ENCODE measurements at places on chromosomes 5 and 9. TPM values are rescaled to one million over a fixed set of nuclear protein-coding genes. Genes with fewer than 3 reads are reported as not detected.

GRCh38 chr9:129338724-129339430, 160.8 kb upstream of the IER5L start:
- DNase-seq = no peak

Gene ANGPTL2
- total RNA-seq = 5.5 TPM

GRCh38 chr5:66828046-66828547, 231.9 kb downstream of the MAST4 start:
- no peak for DNase-seq

DNA sequence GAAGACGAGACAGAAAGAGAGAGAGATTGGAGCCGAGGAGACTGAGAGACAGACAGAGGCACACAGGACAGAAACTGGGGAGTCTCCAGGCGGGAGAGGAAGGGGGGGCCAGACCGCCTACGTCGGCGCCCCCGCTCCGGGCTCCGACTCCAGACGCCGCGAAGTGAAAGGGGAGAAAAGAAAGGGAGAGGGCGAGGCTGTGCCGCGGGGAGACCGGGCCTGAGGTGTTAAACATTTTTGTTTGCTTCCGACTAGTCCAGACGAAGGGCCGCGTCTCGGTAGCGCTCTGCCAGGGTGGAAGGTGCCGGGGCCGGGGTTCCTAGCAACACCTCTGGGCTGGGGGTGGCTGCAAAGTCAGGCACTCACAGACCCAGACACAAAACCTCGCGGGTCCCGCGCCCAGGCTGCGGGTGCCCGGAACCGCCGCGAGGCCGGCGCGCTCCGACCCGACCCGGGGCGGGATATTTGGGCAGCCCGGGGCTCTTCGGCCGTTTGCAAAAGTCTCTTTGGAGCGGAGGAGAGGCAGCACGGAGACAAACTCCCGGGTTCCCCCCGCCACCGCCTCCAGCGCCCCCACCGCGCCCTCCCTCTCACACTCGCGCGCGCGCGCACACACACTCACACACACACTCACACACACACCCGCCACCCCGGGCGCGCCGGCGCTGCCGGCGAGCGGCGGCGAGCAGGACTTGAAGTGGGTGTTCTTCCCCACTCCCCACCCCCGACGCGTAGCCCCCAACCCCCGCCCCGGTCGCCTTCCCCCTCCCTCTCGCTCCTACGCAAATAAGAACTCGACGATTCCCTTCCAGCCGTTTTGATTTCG, 626 bp upstream of the FST start:
- no peak for DNase-seq

Gene QSOX2
- total RNA-seq = 13.0 TPM

DNA sequence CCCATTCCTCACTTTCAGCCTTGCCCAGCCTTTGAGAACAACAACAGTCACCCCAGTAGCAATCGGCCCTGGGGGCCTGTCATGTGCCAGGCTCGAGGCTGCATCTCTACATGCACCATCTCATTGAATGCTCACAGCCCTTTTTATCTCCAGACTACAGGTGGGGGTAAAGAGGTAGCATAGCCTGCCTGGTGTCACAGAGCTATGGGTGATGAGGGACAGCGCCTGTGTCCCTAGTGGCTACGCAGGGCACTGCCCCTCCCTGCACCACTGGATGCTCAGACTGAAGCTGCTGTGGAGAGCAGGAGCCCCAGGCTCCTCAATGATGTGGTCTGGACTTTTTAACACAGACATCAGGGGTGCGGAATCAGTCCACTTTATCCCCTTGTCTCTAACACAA, 2.8 kb downstream of the CAMK2A start:
- no peak for DNase-seq

DNA sequence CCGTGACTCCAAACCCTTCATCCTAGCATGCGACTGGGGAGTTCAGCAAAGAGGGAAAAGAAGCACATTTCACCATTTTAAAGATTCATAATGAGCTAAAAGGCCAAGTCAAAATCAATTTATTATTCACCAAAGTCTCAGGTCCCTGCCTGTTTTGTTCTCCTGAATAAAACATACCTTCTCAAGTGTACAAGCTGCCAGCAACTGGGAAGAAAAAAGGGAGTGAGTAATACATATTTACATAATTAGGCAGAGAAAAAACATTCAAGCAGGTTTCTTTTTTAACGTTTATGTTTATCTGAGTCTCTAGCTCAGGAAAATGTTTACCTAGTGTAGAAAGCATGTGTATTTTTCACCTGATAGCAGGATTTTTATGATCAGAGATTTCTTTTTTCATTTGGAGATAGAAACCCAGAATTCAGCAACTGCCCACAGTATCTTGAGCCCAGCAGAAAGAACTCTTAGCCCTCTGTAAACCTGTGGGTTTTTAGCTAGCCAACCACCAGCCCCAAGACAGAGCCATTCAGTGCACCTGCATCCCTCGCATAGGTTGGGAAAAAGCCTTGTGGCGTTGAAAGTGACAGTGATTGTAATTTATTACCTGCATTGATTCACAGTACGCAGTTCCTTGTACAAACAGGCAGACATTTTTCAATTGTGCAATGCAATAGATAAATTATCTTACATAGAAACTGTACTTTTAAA, 117.9 kb upstream of the GRIA1 start:
- no peak for DNase-seq

- no peak for DNase-seq
Observed at GRCh38 chr5:142520885-142521284, 165.0 kb downstream of the FGF1 start.

Gene CCNJL
- 2.3 TPM for total RNA-seq

Gene ANKDD1B
- total RNA-seq = 0.74 TPM

GRCh38 chr9:86830356-86830755, 117.0 kb downstream of the GAS1 start:
- no peak for DNase-seq

DNA sequence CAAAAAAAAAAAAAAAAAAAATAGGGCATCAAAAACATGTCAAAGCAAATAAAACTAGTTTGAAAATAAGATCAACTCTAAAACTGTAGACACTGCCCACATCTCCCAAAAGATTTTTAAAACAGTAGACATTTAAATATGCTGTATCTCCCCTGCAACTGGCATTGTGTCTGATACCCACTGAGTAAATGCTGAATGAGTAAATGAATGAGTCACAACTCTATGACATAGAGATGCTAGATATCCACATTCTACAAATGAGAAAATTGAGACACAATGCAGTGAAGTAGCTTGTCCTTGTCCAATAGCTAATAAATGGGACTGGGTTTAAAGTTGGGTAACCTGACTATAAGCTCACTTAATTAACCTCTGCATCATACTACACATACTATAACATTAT, 14.1 kb upstream of the MAP1B start:
- no peak for DNase-seq

DNA sequence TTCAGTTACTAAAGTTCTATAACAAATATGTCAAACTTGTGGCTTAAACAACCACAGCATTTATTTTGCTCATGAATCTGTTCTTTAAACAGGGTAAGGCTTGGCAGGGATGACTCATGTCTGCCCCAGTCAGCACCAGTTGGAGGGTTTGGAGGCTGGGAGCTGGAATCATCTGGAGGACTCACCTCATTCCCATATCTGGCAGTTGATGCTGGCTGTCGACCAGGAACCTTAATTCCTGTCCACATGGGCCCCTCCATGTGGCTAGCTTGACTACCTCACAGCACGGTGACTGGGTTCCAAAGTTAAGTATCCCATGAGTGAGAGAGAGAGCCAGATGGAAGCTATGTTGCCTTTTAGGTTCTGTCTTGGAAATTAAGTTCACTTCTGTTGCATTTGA, 13.8 kb upstream of the CCL28 start:
- no peak for DNase-seq

DNA sequence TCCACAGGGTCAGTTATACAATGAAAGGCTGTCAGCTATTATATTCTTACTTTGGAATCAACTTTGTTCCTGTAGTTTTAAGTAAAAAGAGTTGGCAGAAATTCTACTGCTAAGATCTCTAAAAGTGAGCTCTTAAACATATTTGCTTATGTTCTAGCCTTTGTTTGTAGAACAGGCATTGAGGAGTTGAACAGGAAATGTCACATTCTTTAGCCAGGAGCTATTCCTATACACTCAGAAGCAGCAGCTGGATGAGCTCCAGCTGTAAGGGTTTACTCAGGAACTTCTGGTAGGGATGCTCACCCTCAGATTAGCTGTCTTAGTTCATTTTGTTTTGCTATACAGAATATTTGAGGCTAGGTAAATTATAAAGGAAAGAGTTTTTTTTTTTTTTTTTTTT, 22.4 kb upstream of the SPINK14 start:
- DNase-seq = no peak

DNA sequence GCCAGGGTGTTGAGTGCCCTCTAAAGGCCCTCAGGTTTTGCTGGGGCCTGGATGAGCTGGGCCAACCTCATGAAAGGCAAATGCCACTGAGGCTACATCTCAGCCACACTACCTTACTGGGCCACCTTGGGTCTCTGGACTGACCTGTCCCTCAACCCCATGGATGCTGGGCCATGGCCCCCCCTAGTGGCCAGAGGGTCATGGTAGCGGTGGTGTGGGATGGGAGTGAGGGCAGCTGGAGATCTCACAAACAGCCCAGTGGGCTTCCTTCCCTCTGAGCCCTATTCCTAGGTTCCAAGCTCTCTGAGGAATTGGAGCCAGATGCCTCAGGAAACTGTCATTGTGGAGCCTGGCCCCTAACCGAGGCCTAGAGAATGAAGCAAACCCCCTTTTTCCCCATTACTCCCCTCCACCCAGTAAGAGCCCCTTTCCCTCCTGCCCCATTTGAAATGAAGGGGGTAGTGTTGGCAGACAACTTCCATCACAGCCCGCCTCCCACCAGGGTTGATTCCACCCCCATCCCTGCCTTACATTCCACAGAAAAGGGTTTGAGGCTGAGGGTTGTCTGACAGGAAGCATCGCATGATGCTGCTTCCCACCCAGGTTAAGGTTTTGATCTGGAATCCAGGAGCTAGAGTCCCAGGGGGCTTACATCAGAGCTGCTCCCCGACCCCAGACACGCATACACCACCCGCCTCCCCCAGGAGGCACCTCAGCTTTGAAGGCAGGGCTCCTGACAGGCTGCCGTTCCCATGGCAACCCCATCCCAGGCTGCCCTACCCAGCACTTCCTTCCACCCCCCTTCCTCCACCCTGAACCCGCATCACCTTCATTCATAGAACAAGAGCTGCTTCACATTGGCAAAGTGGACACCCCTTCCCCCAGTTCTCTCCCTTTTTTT, 63.9 kb downstream of the PCDH1 start:
- peak; percentile 71 for DNase-seq

DNA sequence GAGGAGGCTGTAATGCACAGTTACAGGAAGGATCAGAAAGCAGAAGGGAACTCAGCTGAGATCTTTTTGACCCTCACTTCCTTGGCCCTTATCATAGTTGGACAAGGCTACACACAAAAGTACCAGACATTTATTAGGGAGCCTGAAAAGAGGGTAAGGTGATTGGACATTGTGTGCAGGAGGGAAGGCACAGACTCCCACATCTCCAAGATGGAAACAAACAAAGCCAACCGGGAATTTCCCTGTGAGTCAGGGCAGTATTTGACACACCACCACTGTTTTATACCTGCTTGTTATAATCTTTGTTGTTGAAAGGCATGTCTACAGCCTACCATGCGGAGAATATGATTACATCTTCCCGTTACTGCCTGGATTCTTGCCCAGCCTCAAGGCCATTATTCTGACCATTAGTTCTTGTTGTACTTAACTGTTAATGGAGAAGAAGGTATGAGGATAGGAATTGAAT, 3.0 kb upstream of the CCNG1 start:
- no peak for DNase-seq

DNA sequence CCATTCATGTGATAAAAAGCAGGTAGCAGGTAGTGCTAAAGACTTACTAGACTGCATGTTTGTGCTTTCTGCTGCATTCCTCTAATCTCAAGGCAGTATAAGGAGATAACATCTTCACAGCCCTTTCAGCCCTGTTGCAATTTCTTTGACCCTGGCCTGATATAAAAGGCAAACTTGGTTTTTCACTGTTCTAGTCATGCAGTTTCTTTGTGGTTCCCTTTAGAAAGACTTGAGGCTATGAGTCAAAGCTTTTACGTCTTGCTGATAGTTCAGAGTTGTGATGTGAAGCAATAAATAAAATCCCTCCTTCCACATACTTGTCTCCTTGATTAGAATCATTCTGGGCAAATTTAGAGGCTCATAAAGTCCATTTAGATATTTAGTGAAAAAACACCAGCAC, 88.6 kb upstream of the CDKN2B start:
- no peak for DNase-seq

Gene AHRR
- total RNA-seq = 9.8 TPM

Gene ABLIM3
- 44.9 TPM for total RNA-seq

Gene NEUROG1
- not detected for total RNA-seq

Gene HMGCS1
- 80.4 TPM for total RNA-seq

Data from dorsolateral prefrontal cortex (tissue), 122 donors.